Ureter (tissue), 1 donor: ENCODE measurements at places on chromosomes 2 and 18. TPM values are rescaled to one million over a fixed set of nuclear protein-coding genes. Genes with fewer than 3 reads are reported as not detected.

Gene AGXT
- total RNA-seq, result 0.31 TPM

Gene BUB1
- 1.4 TPM for total RNA-seq

DNA sequence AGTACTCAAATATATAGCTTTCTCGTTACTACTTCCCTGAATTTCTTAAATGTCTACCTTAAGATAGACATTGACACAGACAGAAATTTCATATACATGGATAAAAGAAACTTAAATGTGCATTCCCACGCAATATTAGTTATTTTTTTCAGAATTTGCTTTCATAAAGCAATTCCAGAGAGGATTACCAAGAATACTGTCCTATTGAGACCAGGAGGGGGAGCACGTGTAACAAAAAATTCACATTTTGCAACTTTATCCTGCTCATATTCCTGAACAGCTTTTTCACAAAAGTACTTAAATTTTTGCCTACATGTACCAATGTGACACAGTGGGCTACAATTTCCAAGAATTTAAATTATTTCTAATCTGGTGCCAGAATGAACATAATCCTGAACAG, 30.7 kb upstream of the ERCC3 start:
- DNase-seq, result no peak

DNA sequence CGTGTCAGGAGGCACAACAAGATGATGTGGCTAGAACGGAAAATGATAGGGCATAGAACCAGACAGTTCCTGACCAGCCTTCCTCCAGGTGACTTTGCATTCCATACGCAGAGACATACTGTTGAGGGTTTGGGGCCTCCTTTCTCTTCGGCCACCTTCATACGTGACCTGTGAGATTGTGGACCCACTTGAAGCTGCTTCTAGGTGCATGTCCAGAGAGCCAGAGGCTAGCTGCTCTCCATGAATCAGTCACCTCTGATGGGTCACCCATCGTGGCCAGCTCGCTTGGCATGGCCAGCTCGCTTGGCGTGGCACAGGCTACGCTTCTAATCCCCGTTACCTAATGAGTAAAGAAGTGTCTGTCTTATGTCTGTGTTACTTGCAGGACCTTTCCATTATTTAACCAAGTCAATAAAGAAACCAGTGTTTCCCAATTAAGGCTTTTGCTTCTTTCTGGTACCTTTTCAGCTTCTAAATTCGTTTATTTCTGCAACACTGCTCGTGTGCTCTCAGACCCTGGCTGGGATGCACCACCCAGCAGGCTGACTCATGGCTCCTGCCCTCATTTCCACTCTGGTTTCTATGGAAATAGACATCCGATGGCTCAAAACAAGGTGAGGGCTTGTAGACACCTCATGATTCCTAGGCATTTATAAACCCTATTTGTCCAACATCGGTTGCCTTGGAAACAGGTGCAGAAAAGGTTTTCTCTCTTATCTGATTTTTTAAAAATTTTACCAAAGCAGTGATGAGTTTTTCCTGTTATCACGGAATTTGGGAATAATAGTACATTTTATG, 86.7 kb upstream of the B3GNT7 start:
- DNase-seq, result no peak

- no peak for DNase-seq
These were observed 212.0 kb upstream of the COL3A1 start for GRCh38 chr2:188762151-188762550.

GRCh38 chr18:9643549-9643948, 29.2 kb upstream of the PPP4R1 start:
- DNase-seq, result no peak

DNA sequence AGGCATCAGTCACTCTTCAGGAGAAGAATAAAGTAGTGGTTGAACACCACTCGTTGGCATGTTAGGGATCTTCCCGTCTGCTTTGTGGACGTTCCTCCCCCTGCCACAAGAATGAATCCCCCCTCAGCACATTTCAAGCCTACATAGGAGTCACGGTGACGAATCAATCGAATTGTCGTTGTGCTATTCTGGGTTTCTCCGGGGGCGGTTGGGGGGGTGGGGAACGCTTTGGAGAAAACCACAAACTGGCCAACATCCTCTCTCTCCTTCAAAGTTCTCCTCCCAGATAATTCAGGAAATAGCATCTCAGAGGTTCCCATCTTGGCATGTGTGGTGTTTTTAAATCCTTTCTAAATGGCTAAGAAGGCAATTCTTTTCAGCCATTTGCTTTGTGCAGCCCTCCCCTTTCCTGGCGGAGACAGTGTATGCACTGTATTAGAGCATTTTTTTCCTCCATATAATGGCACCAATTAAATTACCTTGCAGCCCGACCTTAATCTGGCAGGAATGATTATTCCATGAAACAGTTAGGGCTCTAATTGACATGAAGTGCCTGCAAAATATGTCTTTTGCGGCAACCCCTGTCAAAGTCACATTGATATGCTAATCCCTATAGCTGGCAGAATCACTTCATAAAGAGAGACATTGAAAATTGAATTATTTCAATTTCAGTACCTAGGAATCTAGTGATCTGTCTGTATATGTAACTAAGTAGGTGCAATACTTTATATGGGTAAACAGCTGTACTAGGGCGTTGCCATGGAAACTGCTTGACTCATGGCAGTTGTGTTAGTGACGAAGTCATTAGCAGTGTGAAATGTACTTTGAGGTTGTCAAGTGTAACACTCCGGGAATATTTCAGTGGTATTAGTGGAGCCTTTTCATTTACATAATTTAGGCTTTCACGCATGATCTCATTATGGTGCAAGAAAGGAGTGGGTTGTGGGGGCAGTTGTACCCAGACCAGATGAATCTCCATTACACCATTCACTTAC, 323.4 kb upstream of the SLC14A2 start:
- DNase-seq, result no peak

- DNase-seq, result no peak
These were observed 27.2 kb downstream of the TANC1 start for GRCh38 chr2:158995677-158996049.

DNA sequence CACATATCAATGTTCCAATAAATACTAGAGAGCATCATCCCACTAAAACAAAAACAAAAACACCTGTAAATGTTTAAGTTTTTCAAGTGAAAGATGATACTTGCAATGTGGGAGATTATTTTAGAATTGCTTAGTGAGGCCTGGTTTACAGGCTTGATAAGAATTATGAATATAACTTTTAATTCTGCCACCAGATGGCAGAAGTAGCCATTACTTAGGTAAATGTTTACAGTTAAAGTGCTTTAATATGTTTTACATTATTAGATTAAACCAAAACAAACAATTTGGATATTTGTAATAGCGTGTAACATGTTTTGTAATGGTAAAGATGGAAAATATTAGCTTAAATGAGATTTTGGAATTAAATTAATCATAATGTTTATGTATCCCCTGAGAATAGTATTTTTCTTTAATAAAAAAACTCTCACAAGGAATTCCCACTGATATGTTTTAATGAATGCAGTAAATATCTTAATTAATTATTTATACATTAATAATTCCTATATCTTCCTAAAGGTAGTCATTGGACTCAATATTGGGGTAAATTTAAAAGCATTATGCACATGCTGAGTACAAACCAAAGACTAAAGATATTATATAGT, 522.0 kb downstream of the SPAG16 start:
- DNase-seq, result no peak
